ENCODE measurements at places on chromosomes 1 and 21.

- no peak for DNase-seq
These were observed 13.3 kb downstream of the CSF1 start for GRCh38 chr1:109923946-109924275.

GRCh38 chr1:183096894-183097293 is 73.7 kb downstream of the LAMC1 start:
- DNase-seq, result peak; percentile 52

GRCh38 chr1:233327651-233328141 is at the start of gene MAP3K21:
MAP3K21 (plus strand) TSS chr1:233327724; CDS start chr1:233328029, 305 bp downstream.
- no peak for DNase-seq

DNA sequence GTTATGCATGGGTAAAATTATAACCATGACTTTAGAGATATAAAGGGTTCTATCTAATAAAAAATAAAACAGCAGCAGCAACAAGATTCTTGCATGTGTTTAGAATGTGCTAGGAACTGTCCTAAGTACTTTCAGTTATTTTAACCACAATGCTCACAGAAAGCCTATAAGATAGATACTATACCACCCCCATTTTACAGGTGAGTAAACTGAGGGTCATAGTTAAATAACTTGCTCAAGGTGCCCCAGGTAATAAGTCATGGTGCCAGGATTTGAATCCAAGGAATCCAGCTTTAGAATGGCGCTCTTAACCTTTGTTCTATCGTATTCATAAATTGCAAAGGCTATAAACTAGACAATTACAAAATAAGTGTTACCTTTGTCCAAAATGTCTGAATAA is 53.4 kb downstream of the FRRS1 start:
- DNase-seq, result no peak

- peak; percentile 38 for DNase-seq
These were observed 83.3 kb downstream of the CDC42BPA start for GRCh38 chr1:227234998-227235405.

DNA sequence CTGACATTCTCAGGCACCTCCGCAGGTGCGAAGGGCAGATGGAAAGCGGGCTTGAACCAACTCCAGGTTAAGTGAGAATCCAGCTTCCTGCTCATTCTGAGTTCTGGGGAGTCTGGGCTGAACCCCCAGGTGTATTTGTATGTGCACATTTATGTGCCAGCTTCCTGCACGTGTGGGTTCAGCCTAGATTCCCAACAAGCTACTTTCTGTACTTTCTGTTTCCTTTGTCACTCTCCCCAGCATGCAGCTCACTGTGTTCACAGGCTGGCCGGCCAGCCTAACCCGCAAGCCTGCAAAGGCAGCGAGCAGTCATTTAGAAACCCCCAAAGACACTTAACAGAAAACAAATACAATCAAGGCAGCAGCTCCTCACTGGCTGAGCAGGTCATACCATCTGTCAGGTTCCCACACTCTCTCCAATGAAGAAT is 1.3 kb upstream of the IL19 start:
- no peak for DNase-seq

DNA sequence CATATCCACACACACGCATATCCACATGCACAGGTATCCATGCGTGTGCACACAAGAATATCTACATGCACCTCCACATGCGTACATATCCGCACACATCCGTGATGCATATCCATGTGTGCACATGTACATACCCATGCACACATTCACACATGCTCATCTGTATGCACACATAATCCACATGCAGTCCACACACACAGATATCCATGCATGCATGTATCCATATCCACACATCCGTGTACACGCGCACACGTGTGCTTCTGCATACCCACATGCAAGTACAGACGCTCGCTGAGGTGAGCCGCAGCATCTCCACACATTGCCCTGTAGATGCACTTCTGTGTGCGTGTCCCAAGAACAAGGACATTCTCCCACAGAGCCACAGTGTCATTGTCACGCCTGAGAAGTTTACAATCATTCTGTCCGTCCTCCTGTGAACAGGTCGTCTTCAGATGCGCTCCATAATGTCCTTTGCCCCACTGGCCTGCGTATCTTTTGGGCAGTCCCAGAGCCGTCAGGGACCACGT is 43.4 kb downstream of the COL18A1 start:
- DNase-seq, result no peak

DNA sequence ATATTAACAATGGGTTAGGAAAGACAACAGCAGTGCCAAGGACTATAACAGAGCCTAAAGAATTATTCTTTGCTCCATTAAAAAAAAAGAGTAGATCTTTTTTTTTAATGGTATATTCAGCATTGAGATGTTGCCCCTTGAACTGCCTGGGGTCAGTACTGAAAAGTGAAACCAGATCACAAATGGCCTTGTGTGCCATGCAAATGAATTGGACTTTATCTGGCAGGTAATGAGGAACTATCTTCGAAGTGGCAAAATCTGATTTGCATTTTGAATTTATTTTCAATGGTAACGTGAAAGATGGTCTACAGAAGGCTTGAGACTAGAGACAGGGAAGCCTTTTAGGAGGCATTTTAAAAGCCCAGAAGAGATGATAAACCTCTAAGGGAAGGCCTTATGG is 21.4 kb upstream of the PKN2 start:
- DNase-seq, result no peak

DNA sequence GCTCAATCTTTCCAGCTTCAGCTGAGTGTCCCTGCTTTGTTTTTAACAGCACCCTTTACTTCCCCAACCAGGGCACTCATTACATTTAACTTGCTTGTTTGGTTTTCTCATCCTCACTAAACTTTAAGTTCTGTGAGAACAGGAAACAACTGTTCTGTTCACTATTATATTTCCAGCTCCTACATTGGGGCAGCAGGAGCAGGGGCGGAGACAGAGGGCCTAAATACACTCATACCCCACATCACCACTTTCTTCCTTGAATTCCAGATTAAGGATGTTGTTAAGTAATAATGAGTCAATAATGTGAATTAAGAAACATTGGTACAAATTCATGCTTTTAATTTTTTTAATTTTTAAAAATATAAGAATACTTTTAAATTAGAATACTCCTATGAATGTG is 6.0 kb downstream of the DRAM2 start:
- no peak for DNase-seq

- DNase-seq, result no peak
These were observed 20.9 kb downstream of the SLC26A9 start for GRCh38 chr1:205922314-205922713.

DNA sequence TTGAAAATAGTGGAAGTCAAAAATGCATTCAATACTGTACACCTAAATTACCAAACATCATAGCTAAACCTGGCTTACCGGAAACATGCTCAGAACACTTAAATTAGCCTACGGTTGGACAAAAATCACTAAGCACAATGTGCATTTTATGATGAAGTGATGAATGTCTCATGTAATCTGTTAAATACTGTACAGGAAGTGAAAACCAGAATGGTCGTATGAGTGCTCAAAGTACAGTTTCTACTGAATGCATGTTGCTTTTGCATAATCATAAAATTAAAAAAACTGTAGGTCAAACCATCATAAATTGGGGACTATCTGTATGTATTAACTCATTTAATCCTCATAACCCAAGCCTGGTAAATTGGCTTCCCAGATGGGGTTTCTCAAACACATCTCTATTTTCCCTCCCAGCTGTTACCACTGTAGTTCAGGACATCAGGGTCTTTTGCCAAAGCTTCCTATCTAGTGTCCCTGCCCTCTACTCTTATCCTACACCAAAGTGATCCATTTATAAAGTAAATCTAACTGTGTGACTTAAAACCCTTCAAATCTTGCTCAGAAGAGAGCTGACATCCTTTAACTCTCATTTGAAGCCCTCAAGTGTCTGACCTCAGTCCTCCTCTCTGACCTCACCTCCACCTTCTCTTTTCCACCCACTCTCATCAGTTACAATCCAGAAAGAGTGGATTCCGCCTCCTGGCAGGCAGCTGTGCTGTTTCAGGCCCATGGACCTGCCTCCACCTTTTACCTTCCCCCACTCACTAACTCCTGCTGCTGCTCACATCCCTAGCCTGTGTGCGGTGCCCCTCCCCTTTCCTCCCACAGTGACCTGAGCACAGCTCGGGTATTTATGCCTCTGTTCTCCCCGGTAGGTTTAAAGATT is 356.4 kb upstream of the ST6GALNAC5 start:
- DNase-seq, result no peak

DNA sequence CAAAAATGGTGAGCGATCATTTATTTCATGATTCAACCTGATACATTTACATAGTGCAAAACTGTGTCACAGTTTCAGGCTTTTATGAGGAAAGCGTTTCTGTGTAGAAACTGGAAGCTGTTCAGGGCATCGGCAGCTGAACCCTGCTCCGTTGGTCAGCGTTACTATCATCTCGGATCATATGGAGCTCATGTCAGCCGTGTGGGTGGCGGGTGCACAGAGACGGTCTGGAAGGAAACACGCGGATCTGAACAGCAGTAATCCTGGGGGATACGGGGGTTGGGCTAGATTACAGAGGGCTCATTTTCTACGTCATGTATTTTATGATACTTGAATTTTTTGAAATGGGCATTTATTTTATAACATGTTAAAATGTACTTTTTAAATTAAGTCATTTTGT is 15.1 kb downstream of the C1orf174 start:
- DNase-seq, result no peak

DNA sequence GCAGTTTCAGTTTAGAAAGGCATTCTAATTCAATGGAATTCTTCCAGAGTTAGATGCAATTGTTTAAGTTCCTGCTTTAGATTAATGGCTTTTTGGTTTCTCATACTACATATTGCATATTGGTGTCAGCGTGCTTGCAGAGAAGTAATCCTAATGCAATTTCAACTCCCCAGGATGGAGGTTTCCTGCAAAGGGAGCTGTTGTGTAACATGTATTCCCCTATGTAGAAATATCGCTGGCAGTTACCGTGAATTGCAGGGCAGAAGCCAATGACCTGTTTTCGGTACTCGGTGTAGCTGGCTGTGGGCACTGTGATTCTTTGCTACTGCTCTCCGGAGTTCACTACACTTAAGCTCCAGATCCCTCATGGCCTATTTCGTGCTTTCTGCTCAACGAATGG is 256.1 kb upstream of the PTBP2 start:
- DNase-seq, result no peak

DNA sequence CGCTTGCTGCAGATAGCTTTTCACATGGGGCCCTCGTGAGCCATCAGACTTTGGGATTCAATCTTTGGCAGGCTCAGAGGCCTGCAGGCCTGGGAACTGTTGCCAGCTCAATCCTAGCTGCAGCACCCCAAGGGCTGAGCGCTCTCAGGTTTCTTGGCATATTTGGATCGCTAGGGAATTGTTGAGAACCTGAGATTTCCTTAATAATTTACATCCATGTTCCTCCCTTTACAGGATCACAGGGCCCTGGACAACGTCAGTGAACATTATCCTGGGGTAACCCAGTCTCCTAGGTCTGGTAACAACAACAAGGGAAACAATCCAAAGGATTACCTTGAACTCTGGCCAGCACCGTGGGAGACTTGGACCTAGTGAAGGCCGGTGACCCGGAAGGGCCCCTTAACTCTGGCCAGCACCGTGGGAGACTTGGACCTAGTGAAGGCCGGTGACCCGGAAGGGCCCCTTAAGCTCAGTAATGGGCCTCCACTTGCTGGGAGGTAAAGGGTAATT is 49.3 kb upstream of the NEK2 start:
- DNase-seq, result no peak

GRCh38 chr1:168977618-168978017 is 128.9 kb upstream of the ATP1B1 start:
- no peak for DNase-seq

DNA sequence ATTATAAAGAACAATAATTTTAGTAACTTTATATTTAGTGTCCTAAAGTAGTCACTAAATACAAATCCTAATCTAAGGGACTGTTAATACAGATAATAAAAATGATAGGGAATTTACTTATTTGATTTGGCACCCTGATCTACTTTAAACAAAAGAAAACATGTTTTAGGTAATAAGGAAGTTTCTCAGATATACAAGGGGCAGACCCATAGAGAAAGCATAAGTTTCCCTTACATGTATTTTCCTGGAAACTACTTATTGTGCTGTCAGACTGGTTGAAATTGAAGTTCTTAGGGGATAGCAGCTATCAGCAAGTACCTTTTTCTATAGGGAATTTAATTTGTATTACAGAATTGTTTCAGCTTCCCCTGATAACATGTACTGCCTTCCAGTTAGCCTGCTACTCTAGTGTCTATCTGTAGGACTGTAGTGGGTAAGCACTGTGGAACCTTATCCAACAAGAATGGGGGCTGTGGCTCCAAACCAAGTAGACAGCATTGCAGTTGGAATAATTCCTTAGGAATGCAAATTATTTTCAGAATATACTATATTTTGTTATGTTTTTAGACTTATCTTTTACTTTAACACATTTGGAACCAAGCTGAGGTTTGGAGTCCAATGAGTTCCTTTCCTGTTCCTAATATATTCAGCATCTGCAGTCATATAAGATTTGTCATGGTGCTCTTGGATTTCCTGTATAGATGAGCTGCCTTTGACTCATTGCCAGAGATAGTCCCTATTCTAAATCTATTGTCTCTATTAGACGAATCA is 14.7 kb downstream of the MSH4 start:
- no peak for DNase-seq

GRCh38 chr1:225877580-225877979 is 4.6 kb downstream of the TMEM63A start:
- DNase-seq, result no peak

GRCh38 chr1:201218409-201218808 is 27.8 kb downstream of the IGFN1 start:
- DNase-seq, result no peak

DNA sequence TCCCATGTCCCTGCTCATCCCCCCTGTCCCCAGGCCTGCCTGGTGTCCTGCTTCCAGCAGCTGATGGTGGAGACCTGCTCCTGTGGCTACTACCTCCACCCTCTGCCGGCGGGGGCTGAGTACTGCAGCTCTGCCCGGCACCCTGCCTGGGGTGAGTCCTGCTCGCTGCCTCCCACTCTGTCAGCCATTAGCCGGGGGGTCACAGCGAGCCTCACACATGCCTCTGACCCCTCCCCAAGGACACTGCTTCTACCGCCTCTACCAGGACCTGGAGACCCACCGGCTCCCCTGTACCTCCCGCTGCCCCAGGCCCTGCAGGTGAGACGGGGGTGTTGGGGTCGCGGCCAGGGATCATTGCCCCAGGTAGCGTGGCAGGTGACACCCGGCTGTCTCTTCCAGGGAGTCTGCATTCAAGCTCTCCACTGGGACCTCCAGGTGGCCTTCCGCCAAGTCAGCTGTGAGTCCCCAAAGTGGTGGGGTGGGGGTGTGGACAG is 10.0 kb downstream of the SCNN1D start:
- DNase-seq, result no peak

GRCh38 chr1:39410915-39411436 is 80.5 kb upstream of the BMP8A start:
- no peak for DNase-seq

GRCh38 chr1:213380865-213381264 is 329.8 kb downstream of the RPS6KC1 start:
- DNase-seq, result no peak

- no peak for DNase-seq
These were observed 4.7 kb downstream of the OR2B11 start for GRCh38 chr1:247453245-247453644.

- DNase-seq, result no peak
These were observed 16.1 kb downstream of the FH start for GRCh38 chr1:241503444-241503843.

GRCh38 chr1:24795236-24795635 is 50.0 kb downstream of the CLIC4 start:
- DNase-seq, result no peak

GRCh38 chr1:96059736-96060135 is 661.8 kb upstream of the PTBP2 start:
- no peak for DNase-seq

- no peak for DNase-seq
These were observed 58.0 kb downstream of the PGM1 start for GRCh38 chr1:63651161-63651701.

- DNase-seq, result no peak
These were observed 89.2 kb downstream of the ADARB1 start for GRCh38 chr21:45163413-45164123.
